Spleen (tissue), 13 donors: ENCODE measurements at places on chromosomes 7 and 10.

GRCh38 chr10:128549101-128549608 is 422.9 kb upstream of the MKI67 start:
- H3K27me3 ChIP-seq = peaks cover 21% of the 10 kb centered on the region
- no peak overlapping the region for H3K4me3 ChIP-seq
- H3K4me1 ChIP-seq = no peaks in the 10 kb centered on the region
- no peak overlapping the region for H3K27ac ChIP-seq
- H3K36me3 ChIP-seq = no peaks in the 10 kb centered on the region

GRCh38 chr10:36448760-36449691 is 676.4 kb upstream of the ANKRD30A start:
- no peak overlapping the region for H3K4me3 ChIP-seq
- H3K27me3 ChIP-seq = no peaks in the 10 kb centered on the region

- no peaks in the 10 kb centered on the region for H3K36me3 ChIP-seq
- H3K27me3 ChIP-seq = no peaks in the 10 kb centered on the region
- H3K4me1 ChIP-seq = no peaks in the 10 kb centered on the region
- H3K27ac ChIP-seq = no peak overlapping the region
- no peak overlapping the region for H3K4me3 ChIP-seq
- DNase-seq = no peak
Measured at GRCh38 chr10:4931587-4931986, 31.6 kb upstream of the AKR1C1 start.

GRCh38 chr7:18703685-18704084 is 208.1 kb downstream of the HDAC9 start:
- H3K4me3 ChIP-seq = no peak overlapping the region
- H3K4me1 ChIP-seq = no peaks in the 10 kb centered on the region
- no peaks in the 10 kb centered on the region for H3K27me3 ChIP-seq
- DNase-seq = no peak

GRCh38 chr7:13988065-13988464 is 1.4 kb downstream of the ETV1 start:
- H3K4me1 ChIP-seq = peaks cover 3% of the 10 kb centered on the region
- H3K27me3 ChIP-seq = peaks cover 44% of the 10 kb centered on the region
- DNase-seq = no peak
- no peak overlapping the region for H3K27ac ChIP-seq
- H3K4me3 ChIP-seq = peak overlapping the region; percentile 7

DNA sequence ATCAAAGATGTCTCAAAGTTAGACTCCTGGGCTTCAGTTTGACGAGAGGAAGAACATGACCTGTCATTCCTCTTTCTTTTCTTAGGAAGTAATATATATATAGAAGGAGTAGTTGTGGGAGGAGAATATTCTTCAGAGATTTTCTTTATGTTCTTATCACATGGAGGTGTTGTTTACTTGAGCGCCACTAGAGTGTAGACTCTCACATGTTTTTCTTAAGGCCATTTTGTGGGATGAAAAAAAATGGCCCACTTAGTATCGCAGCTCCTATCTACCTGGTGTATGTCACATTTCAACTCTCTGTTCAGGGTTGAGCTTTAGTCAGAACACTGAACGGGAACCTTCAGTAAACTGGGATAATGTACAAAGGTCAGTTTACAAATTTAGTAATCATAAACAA is 645.2 kb downstream of the PHTF2 start:
- no peaks in the 10 kb centered on the region for H3K36me3 ChIP-seq
- H3K4me1 ChIP-seq = no peaks in the 10 kb centered on the region
- no peak overlapping the region for H3K4me3 ChIP-seq
- H3K27ac ChIP-seq = no peak overlapping the region
- H3K27me3 ChIP-seq = no peaks in the 10 kb centered on the region
- no peak for DNase-seq
